ENCODE measurements at places on chromosomes 13 and 19.

DNA sequence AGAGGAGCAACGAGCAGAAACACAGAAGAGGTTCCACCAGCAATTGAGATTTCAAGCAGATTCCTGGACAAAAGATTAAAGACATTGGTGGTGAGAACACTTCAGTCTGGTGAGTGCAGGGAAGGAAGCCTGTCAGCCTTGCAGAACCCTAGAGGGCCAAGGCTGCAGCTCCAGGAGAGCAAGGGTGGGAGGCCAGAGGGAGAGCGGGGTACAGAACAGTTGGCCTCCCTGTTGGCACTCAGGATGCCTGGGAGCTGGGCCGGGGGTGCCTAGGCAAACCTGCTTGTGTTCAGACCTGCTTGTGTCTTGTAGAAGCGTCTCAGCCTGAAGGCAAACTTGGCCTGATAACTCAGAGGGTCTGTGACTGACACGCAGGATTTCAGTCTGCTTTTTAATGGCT lies 5.1 kb upstream of the LIN7B start:
- no peak for DNase-seq

DNA sequence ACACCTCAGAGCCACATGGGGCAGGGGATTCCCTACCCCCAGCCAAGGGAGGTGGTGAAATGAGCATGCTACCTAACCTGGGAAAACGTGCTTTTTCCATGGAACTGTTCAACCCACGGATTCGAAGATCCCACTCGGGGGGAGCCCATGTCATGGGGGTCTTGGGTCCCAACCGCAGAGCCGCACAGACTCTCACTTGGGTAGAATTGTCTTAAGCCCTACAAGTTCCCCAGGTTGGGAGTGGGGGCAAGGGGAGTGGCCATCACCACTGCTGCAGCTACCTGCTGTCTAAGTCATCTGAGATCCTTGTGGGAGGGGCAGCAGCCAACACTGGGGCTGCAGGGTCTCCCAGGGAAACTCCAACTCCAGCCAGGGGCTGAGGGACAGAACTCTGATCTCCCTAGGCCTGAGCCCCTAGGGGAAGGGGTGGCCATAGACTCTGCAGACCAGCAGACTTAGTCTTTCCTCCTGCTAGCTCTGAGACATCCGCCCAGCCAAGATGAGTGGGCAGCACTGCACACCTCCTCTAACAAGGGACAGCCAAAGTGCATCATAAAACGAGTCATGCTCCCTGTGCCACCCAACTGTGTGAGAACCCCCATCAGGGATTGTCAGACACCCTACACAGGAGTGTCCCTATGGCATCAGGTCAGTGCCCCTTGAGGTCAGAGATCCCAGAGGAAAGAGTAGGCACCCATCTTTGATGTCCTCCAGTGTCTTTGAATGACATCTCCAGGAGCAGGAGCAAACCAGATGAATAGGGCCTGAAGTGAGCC lies 610.4 kb upstream of the SLITRK6 start:
- DNase-seq: no peak

DNA sequence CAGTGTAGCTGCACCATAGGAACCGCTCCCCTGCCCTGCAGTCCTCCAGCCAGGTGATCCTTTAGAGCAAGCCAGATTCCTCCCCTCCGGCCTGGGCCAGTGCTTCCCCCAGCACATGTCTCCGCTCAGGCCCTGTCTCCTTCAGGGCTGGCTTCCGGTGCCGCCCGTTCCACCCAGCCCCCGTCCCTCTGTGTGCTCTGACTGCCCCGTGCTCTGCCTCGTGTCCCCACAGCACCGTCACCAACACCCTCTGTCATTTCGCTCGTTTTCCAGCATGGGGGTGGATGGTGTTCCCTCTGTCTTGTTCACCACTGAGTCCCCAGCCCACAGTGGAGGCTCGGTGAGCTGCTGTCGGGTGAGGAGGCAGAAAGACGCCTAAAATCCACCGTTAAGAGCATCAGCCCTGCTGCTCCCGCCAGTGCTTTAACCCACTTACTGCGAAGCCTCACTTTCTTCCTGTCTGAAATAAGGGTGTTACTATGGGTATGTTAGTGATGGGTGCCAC lies 54.5 kb downstream of the TSSK6 start:
- DNase-seq: no peak

DNA sequence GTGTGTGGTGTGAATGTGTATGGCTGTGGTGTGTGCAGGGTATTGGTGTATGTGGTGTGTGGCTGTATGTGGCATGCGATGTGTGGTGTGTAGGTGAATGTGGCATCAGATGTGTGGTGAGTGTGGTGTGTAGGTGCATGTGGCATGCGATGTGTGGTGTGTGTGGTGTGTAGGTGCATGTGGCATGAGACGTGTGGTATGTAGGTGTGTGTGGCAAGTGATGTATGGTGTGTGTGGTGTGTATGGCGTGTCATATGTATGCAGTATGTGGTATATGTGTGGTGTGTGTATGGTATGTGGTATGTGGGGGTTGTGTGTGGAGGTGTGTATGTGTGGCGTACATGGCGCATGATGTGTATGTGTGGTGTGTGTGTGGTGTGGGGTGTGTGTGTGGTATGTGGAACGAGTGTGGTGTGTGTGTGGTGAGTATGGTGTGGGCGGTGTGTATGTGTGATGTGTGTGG lies 63.4 kb downstream of the PEPD start:
- no peak for DNase-seq

DNA sequence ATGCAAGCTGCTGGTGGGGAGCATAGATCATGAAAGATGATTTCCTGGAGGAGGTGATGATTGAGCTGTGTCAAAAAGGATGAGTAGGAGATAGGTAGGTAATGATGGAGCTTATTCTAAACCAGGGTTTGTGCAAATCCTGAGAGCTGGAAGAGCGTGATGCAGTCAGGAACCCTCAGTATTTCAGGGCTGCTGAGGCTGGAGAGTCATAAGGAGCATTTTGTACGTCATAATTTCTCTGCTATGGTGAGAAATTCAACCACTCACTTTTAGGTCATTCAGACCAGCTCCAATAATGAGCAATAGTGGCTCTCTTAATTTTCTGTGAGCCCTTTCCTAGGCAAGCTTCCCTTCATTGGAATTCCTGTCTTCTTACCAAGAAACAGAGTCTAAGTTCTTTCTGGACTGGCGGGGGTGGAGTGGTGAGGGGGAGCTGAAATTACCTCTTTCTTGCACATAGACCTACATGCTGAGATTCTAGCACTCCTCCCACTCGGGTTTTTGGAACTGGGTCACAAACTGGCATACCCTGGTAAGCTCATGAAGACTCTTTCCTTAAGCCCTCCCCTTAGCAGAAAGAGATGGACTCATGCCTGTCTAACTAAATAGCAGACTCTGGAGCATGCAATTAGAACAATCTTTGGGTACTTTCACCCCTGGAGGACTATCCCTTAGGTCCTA lies 62.2 kb upstream of the MYCBP2 start:
- DNase-seq: no peak

DNA sequence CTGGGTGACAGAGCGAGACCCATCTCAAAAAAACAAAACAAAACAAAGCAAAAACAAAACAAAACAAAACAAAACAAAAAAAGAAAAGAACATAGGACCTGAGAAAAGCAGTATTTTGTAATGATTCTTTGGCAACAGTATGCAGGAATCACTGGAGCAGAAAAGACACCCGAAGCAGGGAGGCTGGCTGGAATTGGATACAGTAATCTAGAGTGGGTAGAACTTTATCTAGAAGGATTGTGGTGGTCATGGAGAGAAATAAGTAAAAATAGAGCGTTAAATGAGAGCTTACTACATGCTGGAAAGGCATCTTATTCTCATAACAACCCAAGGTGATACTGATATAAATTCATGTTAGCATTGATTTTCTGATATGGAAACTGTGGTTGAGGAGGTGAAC lies 51.2 kb downstream of the KLF5 start:
- no peak for DNase-seq

- no peak for DNase-seq
Observed at GRCh38 chr19:8196271-8196927, 12.8 kb upstream of the CERS4 start.

GRCh38 chr13:111650626-111651025 lies 330.2 kb downstream of the TEX29 start:
- DNase-seq: no peak

- DNase-seq: no peak
Observed at GRCh38 chr13:32261567-32261966, 53.6 kb downstream of the ZAR1L start.

GRCh38 chr19:33811736-33812387 lies 15.2 kb downstream of the KCTD15 start:
- no peak for DNase-seq

- no peak for DNase-seq
Observed at GRCh38 chr13:40272776-40273139, 393.7 kb downstream of the FOXO1 start.

DNA sequence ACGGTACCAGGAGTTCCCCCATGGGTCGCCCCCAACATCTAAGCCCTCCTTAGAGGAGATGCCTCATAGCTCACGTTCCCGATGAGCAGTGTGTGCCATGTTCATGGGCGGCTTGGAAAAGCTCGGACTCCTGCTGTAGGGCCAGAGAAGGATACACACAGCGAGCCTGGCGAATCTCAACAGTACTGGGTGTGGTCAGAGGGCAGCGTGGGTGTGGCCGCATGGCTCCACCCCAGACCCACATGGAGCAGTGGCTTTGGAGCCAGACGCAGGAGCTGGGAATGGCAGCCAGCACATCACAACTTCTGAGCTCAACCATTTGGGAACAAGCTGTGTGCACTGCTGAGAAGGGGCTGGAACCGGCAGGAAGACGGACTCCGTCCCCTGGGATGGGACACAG lies 15.6 kb downstream of the CAPS start:
- no peak for DNase-seq

DNA sequence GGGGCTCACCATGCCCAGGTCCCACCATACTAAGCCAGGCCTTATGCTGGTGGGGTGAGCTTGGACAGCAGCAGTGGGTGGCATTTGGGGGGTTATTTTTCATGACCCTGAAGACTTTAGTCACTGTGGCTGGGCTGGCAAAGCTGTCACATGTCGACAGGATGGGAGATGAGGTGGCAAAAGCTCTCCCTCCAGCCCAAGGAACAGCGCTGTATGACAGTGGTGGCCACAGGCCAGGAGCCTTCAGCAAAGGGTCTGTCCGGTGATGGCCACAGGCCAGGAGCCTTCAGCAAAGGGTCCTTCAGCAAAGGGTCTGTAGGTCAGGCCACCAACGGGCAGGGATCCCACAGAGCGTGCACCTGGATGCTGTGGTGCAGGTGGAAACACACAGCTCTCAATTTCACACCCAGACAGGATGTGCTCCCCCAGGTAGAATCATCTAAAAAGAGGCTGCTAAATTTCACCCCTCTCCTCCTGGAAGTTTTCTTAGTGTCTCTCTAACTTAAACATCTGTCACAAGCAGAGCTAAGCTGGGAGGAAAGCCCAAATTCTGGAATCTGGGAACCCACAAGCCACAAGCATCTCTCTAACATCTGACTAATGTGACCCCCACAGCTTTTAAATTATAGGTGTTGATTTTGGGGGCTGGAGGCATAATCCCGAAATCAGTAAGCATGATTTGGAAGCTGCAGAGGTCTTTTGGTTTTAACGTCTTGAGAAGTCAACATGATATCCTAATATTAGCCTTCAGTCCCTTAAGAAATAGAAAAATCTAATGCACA lies 23.0 kb downstream of the COL4A1 start:
- DNase-seq: no peak

- DNase-seq: peak; percentile 61
Observed at GRCh38 chr19:18208098-18208951, 4.5 kb upstream of the RAB3A start.

GRCh38 chr13:35961002-35961401 lies 170.2 kb downstream of the DCLK1 start:
- no peak for DNase-seq

GRCh38 chr19:52734331-52734892 lies 432 bp downstream of the ZNF611 start:
- no peak for DNase-seq

DNA sequence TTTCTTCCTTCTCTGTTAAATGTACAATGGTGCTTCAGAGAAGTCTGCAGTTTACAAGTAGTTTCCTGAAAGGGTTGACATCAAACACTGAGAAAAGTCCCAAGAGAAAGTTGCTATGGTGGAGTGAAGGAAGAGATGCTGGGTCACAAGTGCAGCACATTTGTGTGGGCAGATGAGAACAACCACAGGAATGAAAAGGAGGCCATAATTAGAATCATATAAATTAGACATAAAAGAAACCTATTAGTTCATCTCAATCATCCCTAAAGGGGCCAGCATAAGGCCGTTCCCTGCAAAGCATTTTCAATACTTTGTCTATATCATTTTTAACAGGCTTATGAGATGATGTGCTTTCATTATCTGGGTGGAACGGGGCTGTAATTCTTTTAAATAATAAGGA lies 359.2 kb downstream of the IRS2 start:
- DNase-seq: no peak

DNA sequence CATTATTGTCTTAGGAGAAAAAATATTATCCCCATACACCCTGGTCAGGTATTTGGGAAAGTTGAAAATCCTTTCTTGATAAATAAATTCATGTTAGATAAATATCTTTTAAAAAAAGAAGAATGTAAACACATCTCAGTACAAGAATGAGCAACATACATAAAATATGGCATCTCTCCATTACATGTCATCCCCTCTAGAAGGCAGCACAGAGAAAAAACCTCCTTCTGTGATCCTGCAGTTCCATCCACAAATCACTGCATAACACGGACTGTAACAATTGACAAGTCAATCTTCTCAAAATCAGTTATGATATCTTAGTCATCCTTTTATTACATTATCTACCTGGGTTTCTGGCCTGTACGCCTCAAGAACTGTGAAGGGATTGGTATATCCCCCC lies 683.9 kb upstream of the KLHL1 start:
- no peak for DNase-seq

- DNase-seq: no peak
Observed at GRCh38 chr19:22421797-22422196, 349 bp downstream of the ZNF98 start.

- DNase-seq: no peak
Observed at GRCh38 chr19:35911173-35911572, 3.1 kb upstream of the TYROBP start.

DNA sequence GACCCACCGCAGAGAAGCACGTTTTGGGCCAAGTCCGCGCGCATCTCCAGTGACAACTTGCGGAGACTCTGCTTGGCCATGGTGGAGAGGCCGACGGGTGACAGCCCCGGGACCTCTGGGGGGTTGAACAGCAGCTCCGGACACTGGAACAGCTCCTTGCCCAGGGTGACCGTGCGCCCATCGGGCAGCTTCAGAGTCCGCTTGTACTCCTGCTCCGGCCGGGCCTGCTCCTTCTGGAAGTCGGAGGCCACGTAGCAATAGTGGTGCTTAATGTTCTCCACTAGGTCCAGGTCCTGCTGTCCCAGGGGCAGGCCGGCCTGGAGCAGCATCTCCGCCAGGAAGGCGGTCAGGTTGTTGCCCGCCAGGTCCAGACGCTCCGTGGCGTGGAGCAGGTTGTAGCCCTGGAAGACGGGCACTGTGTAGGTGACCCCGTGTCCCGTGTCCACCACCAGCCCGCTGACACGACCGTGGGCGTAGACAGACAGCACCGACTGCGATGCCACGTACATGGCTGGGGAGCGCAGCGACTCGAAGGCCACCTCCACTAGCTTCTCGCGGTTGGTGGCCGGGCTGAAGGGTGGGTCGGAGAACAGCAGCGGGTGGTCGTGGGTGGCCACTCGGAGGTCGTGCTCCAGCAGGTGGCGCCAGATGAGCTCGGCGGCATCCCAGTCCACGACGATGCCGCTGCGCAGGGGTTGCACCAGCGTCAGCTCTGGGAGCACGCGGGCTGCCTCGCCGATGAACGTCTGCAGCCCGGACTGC lies 743 bp downstream of the ACTL9 start:
- no peak for DNase-seq

GRCh38 chr13:49711218-49711863 lies 20.1 kb upstream of the EBPL start:
- peak; percentile 5 for DNase-seq

GRCh38 chr13:26247011-26247410 lies 6.9 kb upstream of the CDK8 start:
- no peak for DNase-seq
